ENCODE measurements at places on chromosomes 1 and 21. TPM values are rescaled to one million over a fixed set of nuclear protein-coding genes. Genes with fewer than 3 reads are reported as not detected.

DNA sequence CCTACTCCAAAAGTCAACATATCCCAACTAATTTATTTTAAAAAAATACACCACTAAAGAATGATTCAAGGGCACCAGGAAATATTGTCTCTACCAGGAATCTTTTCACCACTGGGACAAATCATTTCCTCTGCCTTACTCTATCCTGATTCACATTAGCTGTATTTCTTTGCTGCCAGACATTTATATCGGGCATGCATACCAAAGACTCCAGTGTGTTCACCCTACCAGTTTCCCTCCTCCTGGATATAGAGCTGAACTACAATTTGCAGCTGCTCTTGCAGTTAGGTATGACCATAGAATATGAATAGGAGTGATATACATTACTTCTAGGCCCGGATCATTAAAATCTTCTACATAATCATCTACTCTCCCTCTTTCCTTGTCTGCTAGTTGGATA is 7.6 kb downstream of the KCNJ6 start:
- H3K27me3 ChIP-seq, result peaks cover 65% of the 10 kb centered on the region
- no peaks in the 10 kb centered on the region for H3K36me3 ChIP-seq
- H3K4me3 ChIP-seq, result no peak overlapping the region
- no peaks in the 10 kb centered on the region for H3K4me1 ChIP-seq
- H3K27ac ChIP-seq, result no peak overlapping the region

- no peak for DNase-seq
- H3K36me3 ChIP-seq, result no peaks in the 10 kb centered on the region
- H3K4me1 ChIP-seq, result no peaks in the 10 kb centered on the region
- H3K4me3 ChIP-seq, result no peak overlapping the region
- H3K27me3 ChIP-seq, result no peaks in the 10 kb centered on the region
Measured at GRCh38 chr1:29607236-29607635, 370.9 kb downstream of the PTPRU start.

GRCh38 chr1:119815361-119815760 is 4.1 kb upstream of the REG4 start:
- H3K4me1 ChIP-seq, result peaks cover 4% of the 10 kb centered on the region
- no peak for DNase-seq
- H3K4me3 ChIP-seq, result no peak overlapping the region
- peaks cover 3% of the 10 kb centered on the region for H3K27me3 ChIP-seq

GRCh38 chr1:84294751-84295150 is 6.8 kb upstream of the SAMD13 start:
- H3K4me1 ChIP-seq, result peaks cover 13% of the 10 kb centered on the region
- H3K27me3 ChIP-seq, result no peaks in the 10 kb centered on the region
- H3K36me3 ChIP-seq, result peaks cover 10% of the 10 kb centered on the region
- no peak for DNase-seq
- no peak overlapping the region for H3K27ac ChIP-seq

GRCh38 chr1:26021647-26022403 is at the start of gene EXTL1:
Gene EXTL1 (plus strand): TSS chr1:26021775. CDS start chr1:26022647, 872 bp downstream.
- H3K27me3 ChIP-seq, result no peaks in the 10 kb centered on the region
- peak within 1 kb of the TSS; percentile 78 for H3K27ac ChIP-seq
- H3K4me1 ChIP-seq, result peaks cover 32% of the 10 kb centered on the region
- DNase-seq, result no peak
- no peaks in the 10 kb centered on the region for H3K36me3 ChIP-seq

GRCh38 chr21:44891631-44892031 is 18.1 kb upstream of the PTTG1IP start:
- no peak overlapping the region for H3K4me3 ChIP-seq
- peaks cover 9% of the 10 kb centered on the region for H3K27me3 ChIP-seq
- H3K27ac ChIP-seq, result no peak overlapping the region
- H3K4me1 ChIP-seq, result no peaks in the 10 kb centered on the region
- DNase-seq, result no peak

DNA sequence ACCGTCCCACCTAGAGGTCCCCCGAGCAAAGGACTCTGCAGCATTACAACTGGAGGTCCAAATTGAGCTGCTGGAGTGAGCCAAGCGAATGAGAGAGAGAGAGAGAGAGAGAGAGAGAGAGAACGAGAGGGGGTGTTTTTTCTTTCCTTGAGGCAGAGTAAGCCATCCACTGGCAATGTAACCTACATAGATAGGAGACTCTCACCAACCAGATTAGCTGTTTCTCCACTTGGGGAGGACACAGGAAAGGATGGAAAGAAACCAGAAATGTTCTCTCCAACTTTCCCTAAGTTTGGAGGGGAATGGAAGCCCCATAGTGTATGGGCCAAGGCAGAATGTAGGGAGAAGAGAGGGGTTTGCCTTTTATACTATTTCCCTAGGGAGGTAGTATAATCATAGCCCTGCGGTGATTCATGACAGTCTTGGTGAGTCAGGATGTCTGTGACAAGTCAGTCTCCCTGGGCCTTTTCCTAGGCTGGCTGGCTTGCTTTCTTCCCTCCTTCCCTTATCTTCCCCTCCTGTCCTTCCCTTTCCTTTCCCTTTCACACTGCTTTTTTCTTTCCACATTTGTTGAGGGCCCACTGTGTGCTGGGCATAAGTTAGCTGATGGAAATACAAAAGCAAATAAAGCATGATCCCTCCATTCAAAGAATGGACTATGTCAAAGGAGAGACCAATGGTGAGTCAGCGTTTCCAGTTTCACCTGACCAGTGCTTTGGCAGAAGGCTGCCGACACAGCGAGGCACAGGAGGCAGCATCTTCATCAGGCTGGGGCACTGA is 7.1 kb downstream of the FNDC7 start:
- DNase-seq, result no peak
- H3K27ac ChIP-seq, result no peak overlapping the region
- H3K4me1 ChIP-seq, result no peaks in the 10 kb centered on the region
- H3K36me3 ChIP-seq, result no peaks in the 10 kb centered on the region

DNA sequence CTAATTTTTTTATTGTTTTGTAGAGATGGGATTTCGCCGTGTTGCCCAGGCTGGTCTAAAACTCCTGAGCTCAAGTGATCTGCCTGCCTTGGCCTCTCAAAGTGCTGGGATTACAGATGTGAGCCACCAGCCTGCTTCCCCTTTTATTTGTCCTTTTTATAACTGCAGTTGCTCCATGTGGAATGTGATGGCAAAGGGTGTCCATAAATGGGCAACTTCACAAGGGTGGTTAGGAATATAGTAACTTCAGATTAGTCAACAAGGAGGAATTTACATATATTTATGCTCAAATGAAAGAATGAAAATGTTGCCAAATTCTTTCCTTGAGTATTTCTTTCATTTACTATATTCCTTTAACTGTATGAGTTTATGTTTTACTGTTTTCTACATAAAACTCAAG is 182.9 kb downstream of the BACH1 start:
- peaks cover 3% of the 10 kb centered on the region for H3K4me1 ChIP-seq
- no peak overlapping the region for H3K27ac ChIP-seq
- H3K36me3 ChIP-seq, result peaks cover 6% of the 10 kb centered on the region
- no peak for DNase-seq
- H3K4me3 ChIP-seq, result no peak overlapping the region
- no peaks in the 10 kb centered on the region for H3K27me3 ChIP-seq

DNA sequence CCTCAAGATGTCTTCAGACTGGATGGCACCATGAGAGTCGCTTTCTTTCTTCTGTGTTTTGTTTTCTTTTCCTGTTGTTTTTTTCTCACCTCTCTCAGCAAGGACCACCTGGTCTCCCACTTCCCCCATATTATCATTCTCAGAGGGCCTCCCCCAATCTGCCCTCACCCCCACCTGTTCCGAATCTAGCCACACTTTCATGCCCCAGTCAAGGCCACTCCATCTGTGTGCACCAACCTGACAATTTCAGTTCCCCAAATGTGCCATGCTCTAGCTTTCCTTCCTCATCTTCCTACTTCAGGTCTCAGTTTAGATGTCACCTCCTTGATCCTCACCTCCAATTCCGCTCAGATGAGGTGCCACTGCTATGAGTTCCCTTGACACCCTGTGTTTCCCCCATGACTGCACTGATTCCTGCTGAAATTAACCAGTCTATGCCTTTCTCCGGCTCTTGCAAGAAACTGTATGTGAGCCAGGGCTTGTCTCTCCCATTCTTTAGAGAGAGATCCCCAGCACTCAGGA is 146.2 kb downstream of the PLPP3 start:
- H3K4me3 ChIP-seq, result no peak overlapping the region
- no peaks in the 10 kb centered on the region for H3K36me3 ChIP-seq
- H3K27me3 ChIP-seq, result peaks cover 8% of the 10 kb centered on the region
- peaks cover 73% of the 10 kb centered on the region for H3K4me1 ChIP-seq

DNA sequence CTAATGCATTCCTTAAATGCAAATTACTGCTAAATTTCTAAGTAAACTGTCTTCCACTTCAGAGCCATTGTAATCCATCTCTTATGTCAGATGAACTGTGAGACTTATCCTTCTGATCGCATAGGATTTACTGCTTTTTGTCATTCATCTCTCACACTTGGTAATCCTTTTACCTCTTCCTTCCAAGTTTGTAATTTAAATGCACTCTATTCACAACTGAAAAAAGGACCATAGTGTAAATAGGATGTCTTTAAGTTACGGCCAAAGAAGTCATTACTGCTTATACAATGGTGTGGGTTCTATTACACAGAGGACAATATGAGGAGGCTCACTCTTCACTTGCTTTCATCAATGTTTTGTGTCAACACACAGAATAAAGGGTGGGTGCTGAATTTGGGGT is 393.3 kb downstream of the PTBP2 start:
- no peak overlapping the region for H3K27ac ChIP-seq
- no peaks in the 10 kb centered on the region for H3K36me3 ChIP-seq
- peaks cover 5% of the 10 kb centered on the region for H3K4me1 ChIP-seq
- no peak overlapping the region for H3K4me3 ChIP-seq

- H3K27me3 ChIP-seq, result peaks cover 85% of the 10 kb centered on the region
- DNase-seq, result peak; percentile 75
- H3K4me3 ChIP-seq, result peak overlapping the region; percentile 88
- peak overlapping the region; percentile 56 for H3K27ac ChIP-seq
- H3K36me3 ChIP-seq, result no peaks in the 10 kb centered on the region
Measured at GRCh38 chr1:166164995-166165660, 1.7 kb downstream of the FAM78B start.

GRCh38 chr1:27318596-27318995 is 3.4 kb upstream of the TMEM222 start:
- no peak for DNase-seq
- peaks cover 31% of the 10 kb centered on the region for H3K4me1 ChIP-seq
- H3K27ac ChIP-seq, result peak overlapping the region; percentile 36
- no peaks in the 10 kb centered on the region for H3K27me3 ChIP-seq

GRCh38 chr21:34889676-34890469 is 159.2 kb downstream of the RUNX1 start:
- DNase-seq, result peak; percentile 85
- no peaks in the 10 kb centered on the region for H3K36me3 ChIP-seq
- peaks cover 74% of the 10 kb centered on the region for H3K27me3 ChIP-seq

DNA sequence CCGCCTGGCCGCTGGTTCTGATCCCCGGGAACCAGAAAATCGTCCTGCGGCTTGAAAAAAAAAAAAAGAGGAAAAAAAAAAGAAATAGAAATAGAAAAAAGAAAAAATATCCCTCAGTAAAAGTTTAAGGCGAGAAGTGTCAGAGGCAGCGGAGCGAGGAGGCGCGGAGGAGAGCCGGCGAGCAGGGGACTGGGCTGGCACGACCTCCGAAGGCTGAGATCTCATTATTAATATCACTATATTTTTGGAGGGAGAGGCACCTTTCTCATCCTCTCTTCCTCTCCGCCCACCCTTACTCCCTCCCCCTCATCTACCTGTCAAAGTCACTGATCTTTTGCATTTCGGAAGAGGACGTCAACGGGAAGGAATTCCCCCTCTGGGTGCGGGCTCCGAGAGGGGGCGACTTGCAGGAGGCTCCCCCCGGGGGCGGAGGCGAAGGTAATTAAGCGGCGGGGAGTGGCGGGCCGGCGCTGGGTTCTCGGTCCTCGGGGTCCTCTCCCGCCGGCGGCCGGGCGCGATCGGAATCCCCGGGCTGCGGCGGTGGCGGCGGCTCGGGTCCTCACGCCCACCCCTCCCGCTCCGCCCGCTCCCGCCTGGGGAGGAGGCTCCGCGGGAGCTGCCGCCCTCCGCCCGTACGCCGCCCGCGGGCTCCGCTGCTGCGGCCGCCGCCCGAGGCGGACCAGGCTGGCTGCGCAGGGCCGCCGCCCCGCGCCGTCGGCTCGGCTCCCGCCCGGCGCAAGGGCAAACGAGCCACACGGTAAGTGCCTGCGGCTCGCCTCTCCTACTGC is at the start of gene NTNG1:
TSS of gene NTNG1 (plus strand) at position 337 of the 788 bp plus-strand sequence.
- peaks cover 8% of the 10 kb centered on the region for H3K4me1 ChIP-seq
- DNase-seq, result peak; percentile 69
- peaks cover 32% of the 10 kb centered on the region for H3K27me3 ChIP-seq
- H3K36me3 ChIP-seq, result no peaks in the 10 kb centered on the region
- H3K4me3 ChIP-seq, result peak within 1 kb of the TSS; percentile 97

DNA sequence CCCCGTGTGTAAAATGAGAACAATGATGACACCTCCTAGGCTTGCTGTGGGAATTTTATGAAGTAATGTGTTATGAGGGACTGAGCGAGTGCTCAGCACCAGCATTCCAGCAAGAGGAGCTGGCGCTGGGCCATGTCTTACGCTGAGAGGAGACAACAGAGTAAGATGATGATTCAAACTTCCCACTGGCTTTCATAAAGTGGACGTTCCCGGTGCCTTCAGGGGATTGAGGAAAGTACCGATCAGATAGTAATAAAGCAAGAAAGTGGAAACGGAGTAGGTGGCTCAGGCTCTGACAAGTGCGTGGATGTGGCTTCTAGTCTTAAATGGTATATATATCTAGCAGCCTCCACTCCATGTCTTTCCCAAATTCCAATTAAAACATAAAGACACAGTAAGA is 23.8 kb downstream of the EPHA10 start:
- H3K4me3 ChIP-seq, result no peak overlapping the region
- no peak for DNase-seq
- no peaks in the 10 kb centered on the region for H3K4me1 ChIP-seq
- H3K27ac ChIP-seq, result no peak overlapping the region
- H3K27me3 ChIP-seq, result peaks cover 51% of the 10 kb centered on the region

DNA sequence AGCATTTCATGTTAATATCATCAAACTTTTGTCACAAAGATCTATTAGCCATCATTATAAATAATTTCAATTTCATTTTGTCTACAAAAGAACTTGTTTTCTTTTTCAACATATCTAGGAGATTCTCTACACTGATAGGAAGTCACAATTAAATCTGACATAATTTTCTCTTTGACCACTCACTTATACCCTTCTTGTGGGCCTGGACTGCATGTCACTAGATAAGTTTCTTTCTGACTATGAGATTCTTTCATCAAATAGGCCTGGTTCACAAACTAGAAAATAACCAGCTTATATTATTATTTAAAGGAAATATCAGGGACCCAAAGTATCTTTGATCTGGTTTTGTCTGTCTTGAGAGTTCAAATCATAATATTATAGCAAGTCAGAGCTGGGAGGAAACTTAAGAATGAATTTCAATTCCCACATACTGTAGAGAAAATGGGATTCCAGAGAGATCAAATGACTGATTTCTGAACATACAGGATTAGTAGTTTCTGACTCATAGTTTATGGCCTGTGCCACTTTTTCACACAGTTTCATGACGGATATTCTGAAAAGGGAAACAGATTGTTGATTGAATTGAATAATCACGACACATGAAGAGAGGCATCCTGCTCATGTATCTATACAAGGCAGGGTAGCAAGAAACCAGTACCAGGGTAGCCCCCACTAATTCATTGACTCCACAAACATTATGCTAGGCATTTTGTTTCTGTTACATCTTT is 355.8 kb downstream of the GPATCH2 start:
- H3K27ac ChIP-seq, result no peak overlapping the region
- H3K4me1 ChIP-seq, result peaks cover 11% of the 10 kb centered on the region
- H3K4me3 ChIP-seq, result no peak overlapping the region
- H3K27me3 ChIP-seq, result peaks cover 13% of the 10 kb centered on the region

Gene TNFRSF4
- 0.31 TPM for total RNA-seq

Gene RGSL1
- not detected for total RNA-seq

Gene PTPN22
- total RNA-seq, result not detected

Gene GCSAML
- not detected for total RNA-seq

Gene MLLT11
- total RNA-seq, result 9.0 TPM

Gene PHLDA3
- 59.3 TPM for total RNA-seq

Gene ZSCAN20
- 8.6 TPM for total RNA-seq

Gene SLC9C2
- total RNA-seq, result not detected

All from type B pancreatic cell (in vitro differentiated cells).